ENCODE measurements at places on chromosomes 5 and 9.

DNA sequence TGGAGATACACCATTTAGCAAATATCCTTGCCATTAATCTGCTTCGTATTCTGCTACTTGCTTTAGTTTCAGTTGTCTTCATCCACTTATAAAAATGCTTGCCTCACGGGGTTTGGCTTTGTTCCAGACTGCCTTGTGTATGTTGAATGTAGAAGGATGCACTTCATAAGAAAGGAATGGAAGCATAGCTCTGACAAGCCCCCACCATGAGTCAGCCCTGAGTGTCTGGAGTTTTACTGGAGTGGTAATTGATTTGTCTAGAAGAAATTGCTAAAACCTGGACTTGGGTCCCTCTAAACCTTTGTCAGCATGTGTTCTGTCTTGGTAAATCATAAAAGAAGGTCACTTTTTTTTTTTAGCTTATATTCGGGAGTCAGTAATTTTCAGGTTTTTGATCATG is 4.6 kb downstream of the TEX48 start:
- DNase-seq = peak; percentile 99

DNA sequence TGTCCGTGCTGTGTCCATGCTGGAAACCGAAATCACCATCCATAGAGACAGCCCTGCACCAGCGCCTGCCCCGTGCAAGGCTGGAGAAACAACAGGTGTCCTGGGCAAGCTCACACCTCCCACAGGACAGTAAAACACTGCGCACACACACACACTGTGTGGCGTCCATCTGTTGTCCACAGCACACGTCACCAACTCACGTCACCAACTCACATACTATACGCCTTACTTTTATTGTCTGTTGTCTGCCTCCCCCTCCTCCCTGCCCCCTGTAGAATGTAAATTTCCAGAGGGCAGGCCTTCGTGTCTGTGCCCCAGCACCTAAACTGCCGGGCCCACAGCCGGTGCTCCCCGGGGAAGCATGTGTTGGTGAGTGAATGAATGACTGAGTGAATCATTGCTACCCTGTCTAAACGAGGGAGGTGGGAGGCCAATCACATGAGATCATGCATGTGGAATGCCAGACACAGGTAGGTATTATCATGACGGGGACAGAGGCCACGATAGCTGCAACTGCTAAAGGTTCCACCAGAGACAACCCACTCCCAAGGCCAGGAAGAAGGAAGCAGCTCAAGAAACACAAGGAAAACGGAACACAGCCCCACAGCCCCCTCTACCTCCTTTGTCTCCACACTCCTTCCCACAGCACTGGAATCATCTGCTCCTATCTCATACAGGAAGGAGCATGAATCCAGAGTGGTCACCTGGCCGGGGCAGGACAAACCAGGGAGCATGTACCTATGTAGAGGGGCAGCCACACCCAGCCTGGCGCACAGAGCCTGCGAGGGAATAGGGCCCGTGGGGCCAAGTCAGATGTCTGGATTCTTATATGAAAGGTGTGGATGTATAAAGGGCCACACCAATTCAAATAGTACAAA is 41.9 kb downstream of the STK10 start:
- DNase-seq = no peak

DNA sequence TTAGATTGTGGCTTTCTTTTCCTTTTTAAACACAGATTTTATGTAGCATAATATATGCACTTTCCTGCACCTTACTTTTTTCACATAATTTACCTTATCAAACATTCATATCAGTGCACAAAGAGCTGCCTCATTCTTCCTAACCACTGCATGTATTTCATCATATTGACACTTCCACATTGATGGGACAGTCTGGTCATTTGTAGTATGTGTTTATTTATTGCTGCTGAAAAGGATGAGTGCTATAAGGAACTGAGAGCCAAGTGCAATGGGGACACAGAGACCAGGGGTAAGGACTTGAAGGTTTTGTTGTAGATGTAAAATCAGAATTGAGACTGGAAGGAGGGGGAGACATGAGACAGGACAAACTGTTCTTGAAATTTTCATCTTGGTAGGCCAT is 193.8 kb downstream of the SMARCA2 start:
- DNase-seq = no peak

DNA sequence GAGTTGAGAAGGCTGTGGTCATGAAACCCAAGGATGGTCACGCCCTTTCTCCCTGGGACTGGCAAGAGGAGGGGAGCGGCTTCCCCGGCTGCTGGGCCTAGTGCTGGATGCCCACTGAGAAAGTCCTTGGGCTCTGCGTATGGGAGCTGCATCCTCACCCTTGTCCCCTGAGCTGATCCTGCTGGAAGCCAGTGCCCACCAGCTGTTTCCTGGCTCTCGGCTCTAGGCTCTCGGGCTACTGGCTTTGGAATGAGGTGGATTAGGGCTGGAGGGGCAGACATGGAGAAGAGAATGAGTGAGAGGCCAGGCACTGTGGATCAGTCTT is 149.3 kb upstream of the PPP1R26 start:
- no peak for DNase-seq

DNA sequence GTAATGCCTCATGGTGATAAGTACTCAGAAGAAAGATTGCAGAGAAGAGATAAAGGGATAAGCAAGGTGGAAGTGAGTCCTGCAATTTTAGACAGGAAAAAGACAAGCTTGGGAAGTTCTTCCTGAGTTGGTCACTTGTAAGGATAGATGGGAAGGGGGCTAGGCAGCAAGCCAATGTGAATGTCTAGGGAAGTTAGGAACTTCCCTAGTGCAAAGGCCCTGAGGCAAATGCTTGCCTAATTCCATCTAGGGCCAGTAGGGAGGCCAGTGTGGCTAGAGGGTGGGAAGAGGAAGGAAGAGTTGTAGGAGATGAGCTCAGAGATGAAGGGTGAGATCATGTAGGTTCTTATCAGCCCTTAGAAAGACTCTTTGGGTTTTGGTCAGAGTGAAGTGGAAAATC is 206.6 kb downstream of the MAT2B start:
- no peak for DNase-seq

Measured in GM23248 (cell line).